ENCODE measurements at places on chromosomes 12 and 14.

DNA sequence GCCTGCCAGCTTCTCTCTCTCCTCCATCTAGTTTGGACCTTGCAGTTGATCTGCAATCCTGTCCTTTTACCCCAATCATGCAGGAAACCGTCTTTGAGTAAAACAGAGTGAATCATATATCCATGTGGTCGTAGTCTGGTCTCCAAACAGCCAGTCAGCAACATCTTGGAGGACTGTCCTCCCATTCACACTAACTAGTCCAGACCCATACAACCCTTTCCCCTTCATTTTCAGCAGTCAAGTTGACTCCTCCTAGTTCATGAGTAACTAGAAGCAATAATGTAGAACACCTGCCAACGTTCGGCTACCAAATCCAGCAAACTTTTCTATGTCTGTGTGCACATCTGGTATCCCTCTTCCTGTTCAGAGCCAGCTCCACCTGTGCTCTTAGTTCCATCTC is 10.8 kb upstream of the BIN2 start:
- peak; percentile 24 for DNase-seq

GRCh38 chr12:64670019-64670418 is 59.7 kb downstream of the RASSF3 start:
- DNase-seq = no peak

GRCh38 chr12:6430124-6430989 is 14.4 kb upstream of the CD27 start:
- peak; percentile 98 for DNase-seq

DNA sequence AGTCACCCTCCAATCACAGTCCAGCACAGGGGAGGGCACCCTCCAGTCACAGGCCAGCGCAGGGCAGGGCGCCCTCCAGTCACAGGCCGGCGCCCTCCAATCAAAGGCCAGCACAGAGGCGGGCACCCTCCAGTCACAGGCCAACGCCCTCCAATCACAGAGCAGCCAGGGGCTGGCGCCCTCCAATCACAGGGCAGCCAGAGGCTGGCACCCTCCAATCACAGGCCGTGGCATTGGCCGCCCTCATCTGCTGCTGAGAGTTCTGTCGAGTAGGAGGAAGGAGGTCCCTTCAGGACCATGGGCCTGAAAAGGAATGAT is 26.6 kb downstream of the DDX51 start:
- no peak for DNase-seq

DNA sequence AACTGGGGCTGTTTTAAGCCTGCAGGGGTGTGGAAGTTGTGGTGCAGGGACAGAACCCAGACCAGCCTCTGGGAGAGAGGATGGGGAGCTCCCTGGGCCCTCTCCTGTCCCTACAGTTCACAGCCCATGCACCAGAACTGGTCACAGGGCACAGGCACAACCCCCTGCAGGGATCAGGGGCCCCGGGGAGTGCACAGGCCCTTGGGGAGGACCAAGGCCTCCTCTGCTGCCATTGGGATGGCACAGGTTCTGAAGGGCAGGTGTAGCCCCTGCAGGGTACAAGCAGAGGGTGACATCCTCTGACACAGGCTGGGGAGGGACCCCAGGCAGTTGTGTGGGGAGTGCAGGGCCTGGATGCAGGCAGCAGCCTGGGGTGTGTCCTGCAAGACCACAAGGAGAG is 66.4 kb upstream of the SFSWAP start:
- no peak for DNase-seq

GRCh38 chr12:102439426-102440405 is 40.6 kb downstream of the IGF1 start:
- DNase-seq = no peak

DNA sequence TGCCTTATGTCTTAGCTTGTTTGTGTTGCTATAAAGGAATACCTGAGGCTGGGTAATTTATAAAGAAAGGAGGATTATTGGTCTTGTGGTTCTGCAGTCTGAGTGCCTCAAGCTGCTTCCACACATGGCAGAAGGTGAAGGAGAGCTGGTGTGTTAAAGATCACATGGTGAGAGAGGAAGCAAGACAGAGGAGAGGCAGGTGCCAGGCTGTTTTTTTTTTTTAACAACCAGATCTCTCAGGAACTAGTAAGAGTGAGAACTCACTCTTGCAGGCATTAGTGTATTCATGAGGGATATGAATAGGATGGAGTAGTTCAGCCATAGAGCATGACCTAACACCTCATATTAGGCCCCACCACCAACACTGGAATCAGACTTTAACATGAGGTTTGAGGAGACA is 123.4 kb downstream of the CMAS start:
- DNase-seq = no peak

DNA sequence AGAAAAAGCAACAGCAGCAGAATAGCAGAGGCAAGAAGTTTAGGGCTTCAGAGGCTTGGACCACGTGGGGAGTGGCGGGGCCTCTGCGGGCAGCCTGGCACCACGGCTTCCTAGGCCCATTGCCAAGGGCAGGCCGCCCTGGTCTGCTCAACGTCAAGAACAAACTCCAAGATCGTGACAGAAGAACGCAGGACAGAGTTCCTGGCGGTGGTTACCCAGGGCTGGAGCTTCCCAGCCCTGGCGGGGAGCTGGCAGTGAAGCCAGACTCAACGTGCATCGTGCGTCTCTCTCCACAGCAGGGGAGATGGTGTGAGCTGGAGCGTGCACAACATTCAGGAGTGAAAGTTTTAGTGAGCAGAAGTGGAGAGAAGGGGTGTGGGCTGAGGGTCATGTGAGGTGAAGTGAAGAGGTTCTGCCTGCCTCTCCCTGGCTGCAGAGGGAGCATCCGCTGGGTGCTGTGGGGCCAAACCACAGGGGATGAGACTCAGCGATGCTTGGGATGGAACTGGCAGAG is 13.9 kb upstream of the CACNA2D4 start:
- no peak for DNase-seq

DNA sequence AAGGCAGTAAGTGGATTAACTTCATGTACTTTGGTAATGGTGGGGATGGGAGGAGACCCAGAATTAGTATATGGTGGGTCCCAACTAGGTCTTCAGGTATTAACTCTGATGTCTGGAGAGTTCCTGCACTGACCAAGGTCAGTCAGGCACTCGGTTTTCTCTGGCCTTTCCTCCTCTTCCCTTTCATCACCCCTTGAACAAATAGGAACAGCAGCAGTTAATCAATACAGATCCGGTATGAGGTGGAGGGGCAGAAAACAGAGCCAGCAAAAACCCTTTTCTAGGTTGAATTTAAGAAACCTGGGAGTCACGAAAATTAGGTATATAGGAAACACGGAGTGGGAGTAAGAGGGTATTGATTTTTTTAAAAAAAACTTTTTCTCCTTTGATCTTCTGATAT is 4.0 kb downstream of the PFKM start:
- DNase-seq = no peak

DNA sequence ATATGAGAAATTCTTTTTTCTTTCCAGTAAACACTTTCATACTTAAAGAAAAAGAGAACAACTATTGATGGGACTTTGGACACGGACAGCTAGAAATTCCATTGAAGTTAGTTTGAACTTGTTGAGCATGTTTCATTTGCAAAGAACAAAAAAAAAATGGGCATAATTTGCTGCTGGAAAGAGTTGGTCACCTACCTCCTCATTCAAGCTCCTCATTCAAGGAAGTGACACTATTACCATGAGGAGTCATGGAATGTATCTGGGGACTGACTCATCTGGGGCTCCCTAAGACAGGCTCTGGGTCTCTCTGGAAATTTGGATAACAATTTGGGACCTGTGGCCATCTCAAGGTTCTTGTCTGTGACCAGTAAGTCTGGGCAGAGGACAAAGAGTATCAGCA is 50.4 kb downstream of the KICS2 start:
- DNase-seq = peak; percentile 52

GRCh38 chr12:110778833-110779577 is 36.3 kb upstream of the PPP1CC start:
- no peak for DNase-seq

- peak; percentile 5 for DNase-seq
These were observed 254.3 kb downstream of the RGS6 start for GRCh38 chr14:72186523-72186922.

DNA sequence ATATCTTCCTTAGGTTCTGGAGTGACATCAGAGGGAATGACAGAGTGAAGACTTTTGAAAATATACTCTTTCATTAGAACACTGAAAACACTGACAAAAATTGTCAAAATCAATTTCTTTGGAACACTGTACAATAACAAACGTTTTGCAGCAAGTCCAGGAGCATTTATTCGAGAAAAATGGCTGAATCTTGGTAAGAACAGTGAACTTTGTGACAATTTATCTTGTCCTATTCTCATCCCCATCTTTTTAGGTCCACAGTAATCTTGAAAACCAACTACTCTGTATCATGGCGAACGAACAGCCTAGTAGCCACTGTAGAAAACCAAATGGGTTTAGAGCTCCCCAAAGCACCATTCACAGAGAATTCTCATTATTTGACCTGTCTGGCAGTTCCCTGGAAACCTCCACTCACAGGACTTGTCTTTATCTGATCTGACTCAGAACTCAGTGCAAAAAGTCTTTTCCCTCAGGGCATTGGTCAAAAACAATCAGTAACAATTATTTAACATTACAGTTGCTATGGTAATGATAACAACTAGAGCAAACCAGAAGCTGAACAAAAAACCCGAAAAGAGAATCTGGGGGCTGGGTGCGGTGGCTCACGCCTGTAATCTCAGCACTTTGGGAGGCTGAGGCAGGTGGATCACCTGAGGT is 20.3 kb upstream of the PPP2R5E start:
- DNase-seq = peak; percentile 67

DNA sequence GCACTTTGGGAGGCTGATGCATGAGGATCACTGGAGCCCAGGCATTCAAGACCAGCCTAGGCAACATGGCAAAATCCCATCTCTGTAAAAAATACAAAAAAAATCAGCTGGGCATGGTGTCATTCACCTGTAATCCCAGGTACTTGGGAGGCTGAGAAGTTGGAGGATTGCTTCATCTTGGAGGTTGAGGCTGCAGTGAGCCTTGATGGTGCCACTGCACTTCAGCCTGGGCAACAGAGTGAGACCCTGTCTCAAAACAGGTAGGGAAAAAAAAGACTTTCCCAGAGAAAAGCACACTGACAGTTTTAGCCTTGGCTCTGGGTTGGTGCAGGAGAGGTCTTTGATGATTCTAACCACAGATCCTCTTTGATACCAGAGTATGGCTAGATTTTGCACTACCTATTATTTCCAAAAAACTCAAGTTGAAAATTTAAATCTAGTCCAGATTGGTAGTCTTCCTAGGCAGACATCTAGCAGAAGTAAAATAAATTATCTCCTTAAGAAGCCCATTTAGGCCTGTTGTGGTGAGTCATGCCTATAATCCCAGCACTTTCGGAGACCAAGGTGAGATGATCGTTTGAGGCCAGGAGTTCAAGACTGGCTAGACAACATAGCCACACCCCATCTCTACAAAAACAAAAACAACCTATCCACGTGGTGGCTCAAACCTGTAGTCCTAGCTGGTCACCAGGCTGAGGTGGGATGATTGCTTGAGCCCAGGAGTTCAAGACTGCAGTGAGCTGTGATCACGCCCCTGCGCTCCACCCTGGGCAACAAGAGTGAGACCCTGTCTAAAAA is 18.6 kb downstream of the LARP4 start:
- peak; percentile 49 for DNase-seq

GRCh38 chr14:27392153-27392552 is 794.3 kb upstream of the NOVA1 start:
- peak; percentile 47 for DNase-seq

DNA sequence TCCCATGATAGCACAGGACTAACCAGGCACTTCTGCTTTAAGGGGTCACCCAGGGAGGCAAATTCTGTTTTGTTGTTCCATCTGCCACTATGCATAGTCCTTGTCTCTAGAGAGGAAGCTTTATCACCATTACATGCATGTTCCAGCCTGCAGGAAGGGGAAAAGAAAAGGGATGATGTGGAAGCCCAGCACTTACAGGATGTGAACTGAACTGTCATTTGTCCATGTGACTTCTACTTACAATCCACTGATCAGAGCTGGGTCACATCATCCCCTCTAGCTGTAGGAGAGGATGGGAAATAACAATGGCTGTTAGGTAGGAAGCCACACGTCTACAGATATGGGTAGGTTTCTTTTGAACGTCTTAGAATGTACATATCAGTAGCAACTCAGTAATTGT is 203.1 kb downstream of the PTPRO start:
- no peak for DNase-seq

GRCh38 chr12:121889274-121889624 is 659 bp downstream of the PSMD9 start:
- no peak for DNase-seq

- DNase-seq = no peak
These were observed 13.2 kb downstream of the ATF7 start for GRCh38 chr12:53612978-53613377.

- peak; percentile 16 for DNase-seq
These were observed 10.2 kb upstream of the LRRC10 start for GRCh38 chr12:69620921-69621320.

DNA sequence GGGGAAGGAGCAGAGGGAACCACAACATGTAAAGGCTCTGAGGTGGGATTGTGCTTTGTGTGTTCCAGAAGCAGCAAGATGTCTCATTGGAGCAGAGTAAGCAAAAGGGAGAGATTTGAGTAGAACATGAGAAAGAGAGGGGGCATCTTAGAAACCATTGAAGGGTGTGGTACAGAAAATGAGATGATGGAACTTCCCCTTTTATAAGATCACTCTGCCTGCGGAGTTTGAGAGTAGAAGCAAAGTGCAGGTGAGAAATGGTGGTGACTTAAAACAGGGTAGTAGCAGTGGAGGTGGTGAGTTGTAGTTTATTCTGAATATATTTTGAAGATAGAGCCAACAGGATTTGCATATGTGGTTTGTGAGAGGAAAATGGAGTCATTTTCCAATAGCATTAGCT is 56.0 kb downstream of the FBXO34 start:
- no peak for DNase-seq

DNA sequence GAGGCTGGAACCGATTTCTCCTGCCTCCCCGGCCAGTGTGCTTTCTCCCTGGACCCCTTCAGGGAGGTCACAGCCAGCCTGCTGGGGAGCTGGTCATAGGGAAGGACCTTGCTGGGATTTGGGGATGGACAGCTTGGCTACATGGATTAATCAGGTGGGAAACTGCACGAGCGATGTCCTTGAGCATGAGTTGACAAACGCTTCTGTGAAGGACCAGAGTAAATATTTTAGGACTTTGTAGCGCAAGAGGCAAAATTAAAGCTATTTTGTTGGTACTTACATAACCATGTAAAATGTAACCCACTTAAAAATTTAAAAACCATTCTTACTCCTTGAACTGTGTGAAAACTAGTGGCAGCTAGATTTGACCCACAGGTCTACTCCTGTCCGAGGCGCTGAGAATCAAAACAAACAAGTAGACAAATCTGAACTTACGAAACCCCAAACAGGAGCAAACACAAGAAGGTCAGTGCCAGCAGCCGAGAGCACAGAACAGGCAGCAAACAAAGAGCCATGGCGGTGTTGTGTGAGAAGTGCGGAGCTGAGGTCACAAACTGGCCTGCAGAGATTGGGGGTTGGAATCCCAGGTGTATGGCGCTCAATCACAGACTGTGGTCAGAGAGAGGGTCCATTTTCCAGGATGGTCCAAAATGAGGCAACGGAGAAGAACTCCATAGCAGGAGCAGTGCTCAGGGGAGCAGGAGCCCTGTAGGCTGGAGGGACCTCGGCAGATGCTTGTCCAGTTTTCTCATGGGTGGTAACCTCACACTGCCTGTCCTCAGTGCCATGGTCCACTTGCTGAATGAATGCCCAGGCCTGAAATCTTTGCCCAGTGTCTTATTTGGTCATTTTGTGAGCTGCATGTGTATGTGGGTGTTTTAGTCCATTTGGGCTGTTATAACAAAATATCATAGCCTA is 79.2 kb upstream of the CLMN start:
- DNase-seq = no peak
